ENCODE measurements at places on chromosomes 7 and 10.

DNA sequence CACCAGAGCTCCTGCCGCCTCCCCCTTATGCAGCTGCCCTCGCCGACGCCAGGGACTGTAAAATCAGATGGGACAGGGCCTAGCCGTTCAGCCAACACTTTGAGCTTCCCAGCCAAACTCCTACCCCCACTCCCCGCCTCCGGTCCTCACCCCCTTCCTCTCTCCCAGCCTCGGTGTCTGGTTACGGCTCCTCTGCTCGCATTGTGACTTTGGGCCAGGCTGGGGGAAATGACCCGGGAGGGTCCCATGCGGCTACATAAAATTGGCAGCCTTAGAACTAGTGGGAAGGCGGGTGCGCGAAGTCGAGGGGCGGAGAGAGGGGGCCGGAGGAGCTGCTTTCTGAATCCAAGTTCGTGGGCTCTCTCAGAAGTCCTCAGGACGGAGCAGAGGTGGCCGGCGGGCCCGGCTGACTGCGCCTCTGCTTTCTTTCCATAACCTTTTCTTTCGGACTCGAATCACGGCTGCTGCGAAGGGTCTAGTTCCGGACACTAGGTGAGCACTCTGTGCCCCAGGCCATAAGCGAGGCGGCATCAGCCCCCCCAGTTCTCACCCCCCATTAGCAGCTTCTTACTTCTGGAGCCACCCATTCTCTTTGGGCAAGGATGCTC is at the start of gene KAZALD1:
Gene KAZALD1 (plus strand): TSS at position 366 of the 608 bp plus-strand sequence. CDS start 604 bp downstream, outside the sequence.
- DNase-seq = peak; percentile 72

GRCh38 chr7:150801946-150802771 is 1.6 kb downstream of the TMEM176A start:
- no peak for DNase-seq

DNA sequence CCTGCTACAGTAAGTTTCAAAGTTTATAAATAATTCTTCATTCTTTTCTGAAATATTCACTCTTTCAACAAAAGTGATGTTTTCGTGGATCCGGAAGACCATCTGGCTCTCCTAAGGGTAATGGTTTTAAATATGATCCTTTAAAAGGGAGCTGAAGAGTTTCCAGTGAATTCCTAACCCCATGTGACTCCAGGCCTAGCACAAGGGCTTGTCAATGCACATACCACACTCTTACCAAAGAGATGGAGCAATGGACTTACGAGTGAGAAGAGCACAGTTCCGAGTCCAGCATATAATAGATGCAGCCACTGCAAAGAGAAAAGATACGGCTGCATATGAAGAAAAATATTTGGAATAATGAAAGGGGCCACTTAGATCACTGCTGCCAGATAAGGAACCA is 32.1 kb upstream of the GATAD1 start:
- DNase-seq = no peak

GRCh38 chr10:98396096-98397063 is 18.6 kb downstream of the PYROXD2 start:
- DNase-seq = no peak

DNA sequence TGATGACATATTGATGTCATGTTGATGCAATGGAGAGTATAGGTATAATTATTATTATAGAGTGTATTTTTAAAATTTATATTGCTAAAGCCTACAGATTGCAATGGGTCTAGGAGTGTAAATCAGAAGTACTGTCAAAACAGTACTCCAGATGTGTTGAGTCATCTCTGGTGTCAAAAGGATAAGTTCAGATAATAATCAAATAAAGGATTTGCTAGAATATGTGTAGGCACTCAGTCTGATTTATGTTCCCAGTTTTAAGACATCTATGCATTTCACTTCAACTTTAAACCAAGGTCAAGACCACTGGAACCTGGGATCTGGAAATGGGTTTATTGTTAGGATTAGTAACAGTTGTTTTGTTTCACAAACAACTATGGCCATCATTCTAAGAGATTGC is 342.3 kb upstream of the BMPER start:
- no peak for DNase-seq

DNA sequence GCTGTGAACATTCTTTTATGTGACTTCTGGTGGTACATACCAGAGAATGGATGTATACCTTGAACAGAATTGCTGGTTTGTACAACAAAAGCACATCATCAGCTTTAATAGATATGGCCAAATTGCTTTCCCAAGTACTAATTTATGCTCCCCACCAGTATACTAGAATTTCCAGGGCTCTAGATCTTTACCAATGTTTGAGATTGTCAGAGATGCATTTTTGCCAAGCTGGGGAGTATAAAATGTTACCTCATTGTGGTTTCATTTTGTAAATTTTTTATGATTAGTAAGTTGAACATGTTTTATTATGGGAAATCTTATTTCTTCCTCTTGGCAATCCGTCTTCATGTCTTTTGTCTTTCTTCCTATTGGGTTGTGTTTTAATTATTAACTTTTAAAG is 179.9 kb upstream of the TMEM106B start:
- no peak for DNase-seq

GRCh38 chr10:117464176-117464575 is 78.4 kb upstream of the EMX2 start:
- no peak for DNase-seq

DNA sequence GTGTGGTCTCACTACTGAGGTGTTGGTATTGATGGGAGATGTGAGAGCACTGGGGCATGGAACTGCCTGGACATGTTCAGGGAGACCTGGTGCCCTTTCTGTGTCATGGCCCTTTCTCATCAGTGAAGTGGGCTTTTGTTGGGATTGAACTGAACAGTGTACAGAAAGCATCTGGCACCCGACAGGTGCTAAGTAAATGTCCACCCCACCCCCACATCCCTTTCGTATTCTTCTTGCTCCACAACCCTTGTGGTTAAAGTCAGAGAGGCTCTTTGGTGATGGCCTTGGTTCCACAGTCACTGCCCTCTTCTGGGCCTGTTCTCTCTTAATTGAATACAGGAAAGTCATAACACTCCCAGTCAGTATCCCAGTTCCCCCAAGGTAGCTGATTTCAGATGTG is 5.4 kb downstream of the NOM1 start:
- DNase-seq = no peak

DNA sequence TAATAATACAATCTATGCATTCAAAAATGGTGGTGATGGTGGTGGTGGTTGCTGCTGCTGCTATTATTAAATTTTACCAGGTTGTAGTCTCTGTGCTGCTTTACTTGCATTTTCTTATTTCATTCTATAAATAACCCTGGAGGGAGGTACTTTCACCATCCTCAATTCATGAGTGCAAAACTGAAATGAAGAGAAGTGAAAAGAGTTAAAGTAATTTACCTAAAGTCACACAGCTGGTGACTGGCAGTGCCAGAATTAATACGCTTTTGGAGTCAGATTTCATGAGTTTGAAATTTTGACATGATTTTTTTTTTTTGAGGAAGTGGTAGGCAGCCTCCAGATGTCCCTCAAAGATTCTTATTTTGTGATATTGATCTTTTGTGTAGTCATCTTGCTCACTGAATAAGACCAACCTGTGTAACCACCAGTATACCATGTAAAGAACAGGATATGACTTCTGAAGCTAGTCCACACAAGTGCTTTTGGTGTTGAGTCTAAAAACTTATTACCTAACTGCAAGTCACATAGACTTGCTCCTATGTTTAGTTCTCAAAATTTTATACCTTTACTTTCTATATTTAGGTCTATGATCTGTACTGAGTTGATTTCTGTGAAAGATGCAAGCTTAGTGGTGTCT is 218.8 kb downstream of the ZWINT start:
- no peak for DNase-seq

GRCh38 chr7:918441-919113 is 35.9 kb downstream of the ADAP1 start:
- no peak for DNase-seq

- peak; percentile 20 for DNase-seq
These were observed 192.9 kb upstream of the VSTM2A start for GRCh38 chr7:54349229-54349628.

GRCh38 chr10:34866848-34867247 is 51.8 kb upstream of the PARD3 start:
- DNase-seq = no peak

DNA sequence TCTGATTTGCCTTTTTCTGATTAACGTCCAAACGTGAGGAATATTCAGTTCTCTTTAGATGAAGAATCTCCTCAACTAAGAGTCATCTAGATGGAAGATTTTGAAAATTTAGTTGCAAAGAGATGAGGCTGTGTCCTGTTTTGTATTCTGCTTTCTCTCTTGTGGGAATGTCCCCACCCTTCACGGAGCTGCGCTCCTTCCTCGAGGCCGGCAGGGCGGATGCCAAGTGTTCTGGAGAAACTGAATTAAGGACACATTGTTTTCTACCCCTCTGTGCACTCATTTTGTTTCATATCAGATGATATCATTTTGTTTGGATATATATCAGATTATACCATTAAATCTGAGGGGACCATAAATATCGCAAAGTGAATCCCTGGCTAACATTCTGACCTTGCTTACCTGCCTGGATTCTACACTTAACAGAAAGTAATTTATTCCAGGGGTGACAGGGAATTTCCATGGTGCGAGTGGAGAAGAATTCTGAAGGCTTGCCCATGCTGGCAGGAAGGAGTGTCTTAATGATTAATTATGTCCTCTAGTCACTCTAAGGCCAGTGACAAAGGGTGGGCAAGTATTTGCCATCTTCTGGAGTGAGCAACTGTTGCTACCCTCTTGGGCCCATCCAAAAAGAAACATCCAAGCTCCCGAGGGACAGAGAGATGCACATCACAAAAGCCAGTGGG is 47.9 kb upstream of the IGFBP3 start:
- DNase-seq = no peak

DNA sequence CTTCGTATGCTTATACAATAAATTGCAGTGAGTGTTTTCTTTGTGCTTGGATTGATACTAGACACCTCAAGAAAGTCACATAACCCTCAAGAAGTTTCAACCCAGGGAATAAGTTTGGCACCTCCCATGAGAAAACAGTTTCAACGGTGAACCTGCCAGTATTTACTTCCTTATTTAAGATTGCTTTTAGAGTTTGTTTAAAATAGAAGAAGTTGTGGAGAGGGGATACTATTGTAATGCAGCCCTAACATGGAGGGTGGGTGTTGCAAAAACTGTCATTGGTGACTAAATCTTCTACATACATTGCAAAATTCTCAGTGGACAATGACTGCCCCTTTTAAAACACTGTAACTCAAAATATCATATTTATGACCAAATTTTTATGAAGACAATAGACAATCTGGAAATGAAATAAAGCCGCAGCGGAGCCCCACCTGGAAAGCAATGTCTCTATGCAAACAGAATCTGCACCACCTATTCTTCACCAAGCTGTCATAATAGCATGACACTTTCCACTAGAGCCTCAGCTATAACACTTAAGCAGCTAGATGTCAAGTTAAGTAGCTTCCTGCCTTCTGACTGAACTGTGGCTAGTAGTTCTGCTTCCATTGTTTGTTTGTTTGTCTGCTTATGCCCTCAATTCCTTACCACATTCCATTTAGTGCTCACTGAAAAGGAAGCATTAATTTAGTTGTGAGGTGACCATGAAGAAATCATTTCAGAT is 98.2 kb downstream of the MDFIC start:
- no peak for DNase-seq

DNA sequence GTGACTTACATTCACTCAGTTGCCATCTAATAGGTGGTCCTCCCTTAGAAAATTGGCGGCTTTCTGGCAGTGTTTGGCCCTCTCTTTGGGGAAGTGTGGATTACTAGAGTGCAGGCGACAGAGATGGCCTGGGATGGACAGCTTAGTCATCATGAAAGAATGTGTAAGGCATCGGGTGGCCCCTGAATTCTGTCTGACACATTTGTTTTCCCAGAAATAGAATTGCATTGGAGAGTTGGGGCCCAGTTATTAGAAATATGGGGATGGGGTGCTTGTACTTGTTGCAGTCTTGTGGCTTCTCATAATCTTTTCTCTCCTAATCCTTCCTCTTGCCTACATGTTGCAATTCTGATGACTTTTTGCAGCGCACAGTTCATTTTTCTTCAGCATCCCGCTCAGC is 13.8 kb downstream of the TCF7L2 start:
- DNase-seq = no peak

GRCh38 chr7:121515630-121516401 is 119.7 kb upstream of the FAM3C start:
- no peak for DNase-seq

DNA sequence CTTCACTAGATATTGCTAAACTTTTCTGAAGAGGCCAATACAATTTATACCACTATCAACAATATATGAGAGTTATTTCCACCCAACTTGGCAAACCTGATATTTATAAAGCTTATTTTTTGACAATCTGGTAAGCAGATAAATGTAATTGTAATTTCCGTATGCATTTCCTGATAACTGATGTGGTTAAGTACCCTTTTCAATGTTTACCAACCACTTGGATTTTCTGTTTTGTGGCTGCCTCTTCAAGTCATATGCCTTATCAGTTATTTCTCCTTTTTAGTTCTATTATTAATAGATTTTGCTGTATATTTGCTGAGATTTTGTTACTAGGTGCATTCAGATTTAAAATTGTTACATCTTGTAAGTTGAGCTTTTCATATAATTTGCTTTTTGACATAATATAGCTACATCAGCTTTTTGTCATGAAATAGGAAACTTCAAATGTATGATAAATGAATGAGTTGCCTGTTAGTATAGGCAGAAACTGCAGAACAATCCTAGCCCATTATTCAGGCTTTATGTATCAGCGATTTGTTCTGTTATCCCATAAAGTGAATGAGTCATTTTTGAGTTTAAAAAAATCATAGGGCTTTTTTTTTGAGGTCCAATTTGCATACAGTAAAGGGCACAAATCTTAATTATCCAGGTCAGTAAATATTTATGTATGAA is 11.5 kb downstream of the SGPL1 start:
- no peak for DNase-seq

- DNase-seq = no peak
These were observed 70.8 kb upstream of the ZNF438 start for GRCh38 chr10:31102421-31102820.

- DNase-seq = no peak
These were observed 201.5 kb downstream of the PRPF18 start for GRCh38 chr10:13788320-13788600.

DNA sequence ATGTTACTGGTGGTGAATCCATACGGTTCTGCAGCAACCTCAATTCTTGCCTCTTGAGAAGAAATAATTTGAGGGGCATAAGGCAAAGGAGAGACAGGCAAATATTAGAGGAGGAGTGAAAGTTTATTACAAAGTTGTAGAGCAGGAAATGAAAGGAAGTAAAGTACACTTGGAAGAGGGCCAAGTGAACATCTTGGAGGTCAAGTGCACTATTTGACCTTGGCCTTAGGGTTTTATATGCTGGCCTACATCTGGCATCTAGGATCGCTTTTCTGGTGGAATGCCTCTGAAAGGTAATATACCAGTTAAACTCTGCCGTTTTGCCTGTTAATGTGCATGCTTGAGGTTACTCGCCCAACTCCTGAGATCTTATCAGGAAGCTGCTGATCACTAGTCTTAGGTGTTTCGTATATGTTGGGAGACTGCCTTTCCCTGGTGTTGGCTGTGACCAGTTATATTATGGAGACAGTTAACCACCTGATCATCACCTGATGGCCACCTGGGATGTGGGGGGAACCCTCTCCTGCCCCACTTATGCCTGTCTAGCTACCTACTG is 66.1 kb upstream of the CYP2C18 start:
- DNase-seq = no peak

DNA sequence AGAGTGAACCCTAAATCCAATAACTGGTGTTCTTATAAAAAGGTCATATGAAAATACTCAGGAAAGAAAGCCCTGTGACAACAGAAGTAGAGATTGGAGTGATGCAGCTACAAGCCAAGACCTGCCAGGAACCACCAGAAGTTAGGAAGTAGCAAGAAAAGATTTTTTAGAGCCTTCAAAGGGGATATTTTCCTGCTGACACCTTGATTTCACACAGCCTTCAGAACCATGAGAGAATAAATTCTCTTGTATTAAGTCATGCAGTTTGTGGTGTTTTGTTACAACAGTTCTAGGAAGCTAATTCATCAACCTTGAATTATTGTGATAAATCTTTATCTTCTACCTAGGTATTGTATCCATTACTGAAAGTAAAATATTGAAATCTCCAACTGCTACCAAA is 81.0 kb downstream of the HYCC1 start:
- no peak for DNase-seq
